Neuronal stem cell (in vitro differentiated cells): ENCODE measurements at places on chromosomes 11 and 22.

DNA sequence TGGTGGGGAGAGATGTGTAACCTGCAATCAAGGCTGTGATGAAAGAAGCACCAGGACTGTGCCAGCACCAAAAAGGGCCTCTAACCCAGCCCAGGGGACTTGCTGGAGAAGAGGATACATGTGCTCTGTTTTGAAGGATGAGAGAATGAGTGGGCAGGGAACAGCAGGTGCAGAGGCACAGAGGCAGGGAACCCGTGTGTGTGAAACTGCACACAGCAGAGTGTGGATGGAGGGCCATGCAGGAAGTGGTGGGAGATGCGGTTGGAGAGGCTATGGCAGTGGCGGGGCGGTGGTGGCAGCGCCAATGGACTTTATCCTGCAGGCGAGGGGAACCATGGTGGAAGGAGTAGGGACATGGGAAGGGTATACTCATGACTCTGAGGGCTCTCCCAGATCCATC lies 25.2 kb upstream of the LRRC32 start:
- DNase-seq, result no peak

- no peak for DNase-seq
Measured at GRCh38 chr11:11416502-11416901, 63.5 kb upstream of the CSNK2A3 start.

DNA sequence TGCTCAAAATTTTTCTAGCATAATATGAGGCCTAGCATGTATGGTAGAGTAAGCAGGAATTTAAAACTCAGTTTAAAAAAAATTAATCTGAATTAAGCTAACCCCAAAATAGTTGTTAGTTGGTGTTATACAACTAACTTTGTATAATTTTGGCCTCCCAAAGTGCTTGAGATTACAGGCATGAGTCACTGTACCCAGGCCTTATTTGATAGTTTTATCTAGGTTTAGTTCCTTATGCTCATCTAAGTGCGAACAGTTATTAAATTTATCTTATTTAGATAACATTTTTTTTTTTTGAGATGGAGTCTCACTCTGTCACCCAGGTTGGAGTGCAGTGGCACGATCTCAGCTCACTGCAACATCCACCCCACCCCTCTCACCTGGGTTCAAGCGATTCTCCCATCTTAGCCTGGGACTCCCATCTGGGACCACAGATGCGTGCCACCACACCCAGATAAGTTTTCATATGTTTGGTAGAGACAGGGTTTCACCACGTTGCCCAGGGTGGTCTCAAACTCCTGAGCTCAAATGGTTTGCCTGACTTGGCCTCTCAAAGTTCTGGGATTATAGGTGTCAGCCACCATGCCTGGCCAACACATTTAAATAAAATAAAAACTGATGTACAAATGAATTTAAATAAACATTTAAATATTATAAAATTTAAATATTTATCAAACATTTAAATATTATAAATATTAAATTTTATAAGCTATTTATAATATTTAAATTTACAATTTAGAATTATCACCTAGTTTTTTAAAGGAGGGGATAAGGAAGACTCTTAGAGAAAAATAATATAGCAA lies 7.5 kb downstream of the IL18 start:
- DNase-seq, result no peak

DNA sequence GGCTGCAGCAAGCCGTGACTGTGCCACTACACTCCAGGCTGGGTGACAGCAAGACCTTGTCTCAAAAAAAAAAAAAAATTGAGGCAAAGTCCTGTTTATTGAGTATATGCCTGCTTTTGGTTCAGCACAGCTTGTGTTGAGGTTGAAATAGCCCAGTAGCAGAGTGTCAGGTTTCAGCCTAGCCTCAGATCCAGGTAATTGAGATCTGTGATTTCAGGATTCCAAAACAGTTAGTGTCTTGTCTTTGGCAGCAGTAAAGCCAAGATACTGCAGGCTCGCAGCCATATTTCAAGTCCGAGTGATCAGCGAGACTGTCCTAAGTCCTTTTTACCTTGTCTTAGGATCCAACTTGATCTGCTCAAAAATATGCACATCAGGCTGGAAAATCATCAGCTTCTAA lies 27.0 kb downstream of the CUL5 start:
- no peak for DNase-seq

- no peak for DNase-seq
Measured at GRCh38 chr22:37023743-37024338, 4.3 kb downstream of the MPST start.

DNA sequence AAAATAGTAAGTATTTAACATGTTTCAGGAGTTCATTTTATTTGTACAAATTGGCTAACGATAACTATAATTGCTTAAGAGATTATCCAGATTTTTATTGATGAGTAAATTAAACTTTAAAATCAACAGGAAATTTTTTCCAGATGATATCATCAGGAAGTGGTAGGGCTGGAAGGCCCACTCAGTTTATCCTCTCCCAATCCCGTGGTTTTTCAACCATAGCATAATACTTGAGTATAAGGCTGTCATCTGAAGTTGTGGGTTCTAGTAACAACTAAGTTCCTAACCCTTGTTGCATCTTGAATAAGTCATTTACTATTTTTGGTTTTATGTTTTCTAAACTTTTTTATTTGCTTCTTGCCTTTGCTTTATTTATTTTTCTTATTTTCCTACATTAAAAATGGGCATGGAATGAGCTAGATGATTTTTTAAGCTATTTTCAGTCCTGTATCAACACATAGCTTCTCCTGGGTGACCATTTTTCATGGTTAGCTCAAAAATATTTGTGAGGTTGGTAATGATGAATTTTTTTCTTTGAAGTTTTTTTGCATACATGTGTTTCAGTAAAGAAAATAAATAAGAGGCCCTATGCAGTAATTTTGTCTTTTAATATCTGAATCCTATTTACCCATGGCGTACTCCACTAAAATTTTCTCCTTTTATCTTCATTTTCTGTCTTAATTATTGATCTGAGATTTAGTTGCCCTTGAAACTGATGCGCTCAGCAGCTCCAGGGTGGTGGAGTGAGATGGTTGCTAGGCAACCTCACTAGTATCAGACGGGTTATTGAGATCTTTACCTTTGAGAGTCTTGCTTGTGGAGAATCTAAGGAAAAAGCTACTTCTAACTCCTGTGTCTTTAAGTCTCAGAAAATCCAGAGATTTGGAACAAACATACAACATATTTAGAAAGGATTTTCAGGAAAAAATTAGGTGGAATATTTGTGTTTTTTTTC lies 452.0 kb upstream of the CCDC179 start:
- DNase-seq, result no peak

DNA sequence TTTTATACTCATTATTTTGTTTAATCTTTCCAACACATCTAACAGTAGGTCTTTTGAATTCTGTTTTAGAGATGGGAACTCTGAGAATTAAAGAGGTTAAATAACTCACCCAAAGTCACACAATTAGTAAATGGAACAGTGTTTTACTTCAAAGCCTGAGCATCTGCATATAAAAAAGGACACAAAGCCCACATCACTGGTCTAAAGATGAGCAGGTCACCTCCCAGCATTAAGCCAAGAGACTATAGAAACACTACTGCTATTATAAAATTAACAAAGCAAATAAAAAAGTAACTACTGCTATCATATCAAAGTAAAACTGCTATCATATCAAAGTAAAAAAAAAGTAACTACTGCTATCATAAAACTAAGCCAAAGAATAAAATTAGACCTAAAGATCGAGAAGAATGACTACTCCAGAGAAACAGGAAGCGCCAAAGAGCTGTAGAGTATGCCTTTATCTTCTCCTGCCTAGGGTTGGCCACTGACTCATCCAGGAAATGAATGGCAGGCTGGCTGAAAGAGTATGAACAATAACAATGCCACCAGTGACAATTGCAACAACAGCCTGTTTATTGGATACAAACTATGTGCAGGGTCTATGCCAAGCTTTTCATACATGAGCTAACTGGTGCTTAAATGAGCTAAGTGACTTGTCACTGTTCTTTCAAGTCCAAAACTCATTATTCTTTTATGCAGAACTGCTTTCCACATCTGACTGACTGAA lies 1153.0 kb upstream of the TENM4 start:
- DNase-seq, result no peak

- DNase-seq, result no peak
Measured at GRCh38 chr11:113195728-113196127, 118.7 kb upstream of the TTC12 start.

GRCh38 chr11:67652965-67653845 lies 2.7 kb upstream of the ACY3 start:
- no peak for DNase-seq

GRCh38 chr11:7509966-7510365 lies 3.8 kb upstream of the PPFIBP2 start:
- no peak for DNase-seq

DNA sequence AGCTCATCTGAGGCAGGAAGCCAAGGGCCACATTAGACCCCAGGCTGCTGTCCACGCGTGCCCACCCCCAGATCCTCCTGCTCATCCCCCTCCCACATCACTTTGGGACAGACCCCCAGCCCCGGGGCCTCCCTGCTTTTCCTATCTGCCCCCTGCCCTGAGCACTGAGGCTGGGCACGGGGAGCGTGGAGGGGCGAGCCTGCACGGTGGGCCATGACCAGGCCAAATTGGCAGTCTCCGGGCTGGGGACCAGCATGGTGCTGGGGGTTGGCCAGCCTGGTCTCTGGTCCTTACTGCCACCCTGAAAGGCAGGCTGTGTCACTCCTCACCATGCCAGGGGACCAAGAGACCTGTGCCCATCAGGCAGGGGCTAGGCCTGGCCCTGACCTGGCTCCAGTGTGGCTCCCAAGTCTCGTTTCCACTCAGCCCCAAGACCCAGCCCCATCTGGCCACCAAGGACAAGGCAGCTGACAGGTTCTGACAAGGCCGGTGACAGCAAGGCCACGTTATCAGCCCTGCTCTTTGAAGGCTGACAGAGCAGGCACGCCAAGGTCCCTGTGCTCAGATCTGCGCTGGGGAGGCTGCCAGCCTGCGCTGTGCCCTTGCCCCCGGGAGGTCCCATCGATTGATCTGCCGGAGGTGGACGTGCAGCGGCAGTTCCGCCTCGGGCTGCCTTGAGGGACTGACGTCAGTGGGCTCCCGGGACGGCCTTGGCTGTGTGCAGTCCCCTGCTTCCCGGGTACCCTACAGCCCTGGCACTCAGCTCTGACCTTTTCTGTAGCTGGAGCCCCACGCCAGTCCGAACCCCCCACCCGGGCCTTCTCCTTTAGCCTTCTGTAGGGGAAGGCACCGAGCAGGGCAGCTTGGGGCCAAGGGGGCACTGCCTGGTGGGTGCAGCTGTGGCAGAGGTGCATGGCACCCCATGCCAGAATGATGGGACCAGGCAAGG lies 3.6 kb downstream of the TNNI2 start:
- DNase-seq, result no peak

GRCh38 chr22:41915035-41915785 lies at the start of gene SHISA8:
Gene SHISA8 (minus strand): TSS chr22:41915074. CDS start chr22:41914667, 407 bp downstream.
- no peak for DNase-seq

DNA sequence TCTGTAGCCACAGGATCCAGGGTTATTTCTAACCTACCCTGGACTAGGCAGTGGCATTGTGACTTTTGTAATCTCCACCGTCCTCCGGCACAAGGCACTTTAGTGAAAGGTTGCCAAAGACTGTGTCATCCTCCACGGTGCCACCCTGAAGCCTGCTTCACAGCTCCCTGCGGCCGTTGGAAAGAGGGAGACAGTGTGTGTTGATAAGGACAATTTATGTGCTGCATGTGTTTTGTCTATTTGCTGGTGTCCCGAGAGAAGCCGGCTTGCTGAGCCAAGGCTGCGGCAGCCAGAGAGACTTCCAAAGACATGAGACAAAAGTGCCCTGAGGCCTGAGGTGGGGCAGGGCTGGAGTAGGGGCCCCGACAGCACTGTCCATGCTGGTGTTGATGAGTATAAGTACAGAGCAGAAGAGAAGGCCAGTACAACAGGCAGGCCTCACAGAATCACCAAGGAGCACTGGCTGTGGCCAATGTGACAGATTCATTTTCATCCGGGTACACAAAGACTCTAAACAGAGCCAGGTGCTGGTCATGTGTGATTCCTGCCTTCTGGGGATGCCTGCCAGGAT lies 40.9 kb downstream of the GALNT18 start:
- DNase-seq, result no peak

- DNase-seq, result no peak
Measured at GRCh38 chr11:123273616-123274015, 78.6 kb upstream of the CLMP start.

DNA sequence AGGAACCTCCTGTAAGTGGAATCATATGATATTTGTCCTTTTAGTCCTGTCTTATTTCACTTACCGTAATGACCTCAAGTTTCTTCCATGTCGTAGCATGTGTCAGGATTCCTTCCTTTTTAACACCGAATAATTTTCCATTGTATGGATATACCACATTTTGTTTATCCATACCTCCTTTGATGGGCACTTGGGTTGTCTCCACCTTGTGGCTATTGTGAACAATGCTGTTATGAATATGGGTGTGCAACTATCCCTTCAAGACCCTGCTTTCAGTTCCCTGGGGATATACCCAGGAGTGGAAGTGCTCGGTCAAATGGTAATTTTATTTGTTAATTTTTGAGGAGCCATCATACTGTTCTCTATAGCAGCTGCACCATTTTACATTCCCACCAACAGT lies 244.9 kb upstream of the BLID start:
- no peak for DNase-seq

GRCh38 chr22:36192542-36192941 lies 9.1 kb downstream of the APOL4 start:
- no peak for DNase-seq

DNA sequence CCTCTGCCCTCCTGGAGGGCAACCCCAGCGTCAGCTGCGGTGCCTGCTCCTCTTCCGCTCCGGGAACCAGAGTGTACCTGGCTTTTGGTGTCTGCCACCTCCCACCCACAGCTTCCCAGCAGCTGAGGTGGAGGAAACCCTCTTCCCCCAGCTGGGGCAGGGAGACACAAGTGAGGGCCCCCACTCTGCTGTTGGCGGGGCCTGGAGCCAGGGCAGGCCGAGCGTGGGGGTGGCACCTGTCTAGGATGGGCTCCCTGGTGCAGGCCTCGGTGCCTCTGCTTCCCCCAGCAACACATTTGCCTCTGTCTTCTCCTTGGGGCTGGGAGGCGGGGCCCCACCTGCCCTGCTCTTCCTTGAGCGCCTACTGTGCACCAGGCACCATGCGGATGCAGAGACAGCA lies 6.4 kb downstream of the OSM start:
- DNase-seq, result no peak

DNA sequence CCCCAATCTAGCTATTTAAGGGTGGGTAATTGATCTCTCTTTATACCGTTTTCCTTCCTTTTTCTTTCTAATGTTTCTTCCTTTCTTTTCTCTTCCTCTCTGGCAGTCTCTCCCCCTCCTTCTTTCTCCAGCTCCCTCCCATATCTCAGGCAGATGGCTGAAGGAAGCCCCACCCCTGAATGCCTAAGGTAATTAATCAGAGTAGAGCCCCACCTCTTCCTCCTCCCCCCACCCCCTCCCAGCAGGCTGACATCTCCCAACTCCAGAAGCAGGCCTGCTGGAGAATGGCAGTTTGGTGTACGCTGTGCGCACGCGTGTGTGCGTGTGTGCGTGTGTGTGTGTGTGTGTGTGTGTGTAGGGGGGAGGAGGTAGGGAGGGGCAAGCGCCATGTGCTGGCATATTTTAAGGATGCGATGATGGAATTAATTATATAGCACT lies 122.6 kb downstream of the APOL5 start:
- DNase-seq, result peak; percentile 85
